CMK (cell line): ENCODE measurements at places on chromosomes 3 and 15.

- no peak for DNase-seq
These were observed 116.7 kb downstream of the RASA2 start for GRCh38 chr3:141603473-141604035.

DNA sequence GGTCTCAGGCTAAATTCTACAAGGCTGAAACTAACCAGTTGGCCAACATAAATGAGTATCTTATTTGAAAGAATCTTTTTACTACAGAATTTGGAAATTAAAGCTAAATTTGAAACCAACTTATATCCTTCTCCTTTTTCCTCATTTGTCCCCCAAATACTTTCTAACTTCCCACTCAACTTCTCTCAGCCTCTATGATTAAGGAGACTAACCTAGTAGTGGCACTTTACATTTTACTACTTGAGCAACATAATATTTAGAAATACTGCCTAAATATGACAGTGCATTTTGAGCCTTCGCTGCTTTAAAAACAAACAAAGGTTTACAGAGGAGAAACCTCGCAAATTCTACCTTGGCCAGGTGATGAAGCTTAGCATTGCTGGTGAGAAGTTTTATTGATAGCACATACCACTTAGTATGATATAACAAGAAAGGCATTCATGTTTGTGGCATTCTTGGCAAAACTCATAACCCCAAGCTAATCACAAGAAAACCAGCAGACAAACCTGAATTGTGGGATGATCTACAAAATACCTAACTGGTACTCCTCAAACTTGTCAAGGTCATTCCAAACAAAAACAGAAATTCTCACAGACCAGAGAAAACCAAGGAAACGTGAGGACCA lies 432.1 kb upstream of the CFAP20DC start:
- DNase-seq = no peak

- no peak for DNase-seq
These were observed 2.7 kb downstream of the PRKCD start for GRCh38 chr3:53163444-53164387.

DNA sequence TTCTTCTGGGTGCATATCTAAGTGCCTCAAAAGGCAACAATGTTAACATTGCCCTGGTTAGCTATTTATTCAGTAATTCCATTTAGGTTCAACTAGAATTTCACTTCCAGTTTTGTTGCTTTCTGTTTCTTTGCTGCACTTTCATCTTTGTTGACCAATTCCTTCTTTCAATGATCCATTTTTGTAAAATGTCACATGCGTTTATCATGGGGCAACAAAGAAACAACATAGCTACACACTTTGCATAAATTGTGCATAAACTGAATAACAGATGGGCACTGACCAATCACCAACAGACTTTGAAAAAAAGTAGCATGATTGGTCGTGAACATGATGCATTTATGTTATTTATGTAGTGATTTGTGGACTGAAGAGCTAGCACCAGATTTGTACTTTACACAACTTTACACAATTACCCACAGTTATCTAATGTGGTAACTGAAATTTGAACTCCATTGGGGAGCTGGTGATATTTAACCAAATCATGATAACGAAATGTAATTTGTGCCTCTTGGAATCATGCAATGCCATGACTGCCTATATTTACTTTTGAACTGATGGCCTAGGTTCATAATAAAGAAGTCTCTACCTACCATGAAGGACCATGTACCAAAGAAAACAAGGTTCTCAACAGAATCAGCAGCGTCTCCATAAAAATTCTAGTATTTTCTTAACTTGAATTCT lies 7.1 kb upstream of the CPOX start:
- no peak for DNase-seq

DNA sequence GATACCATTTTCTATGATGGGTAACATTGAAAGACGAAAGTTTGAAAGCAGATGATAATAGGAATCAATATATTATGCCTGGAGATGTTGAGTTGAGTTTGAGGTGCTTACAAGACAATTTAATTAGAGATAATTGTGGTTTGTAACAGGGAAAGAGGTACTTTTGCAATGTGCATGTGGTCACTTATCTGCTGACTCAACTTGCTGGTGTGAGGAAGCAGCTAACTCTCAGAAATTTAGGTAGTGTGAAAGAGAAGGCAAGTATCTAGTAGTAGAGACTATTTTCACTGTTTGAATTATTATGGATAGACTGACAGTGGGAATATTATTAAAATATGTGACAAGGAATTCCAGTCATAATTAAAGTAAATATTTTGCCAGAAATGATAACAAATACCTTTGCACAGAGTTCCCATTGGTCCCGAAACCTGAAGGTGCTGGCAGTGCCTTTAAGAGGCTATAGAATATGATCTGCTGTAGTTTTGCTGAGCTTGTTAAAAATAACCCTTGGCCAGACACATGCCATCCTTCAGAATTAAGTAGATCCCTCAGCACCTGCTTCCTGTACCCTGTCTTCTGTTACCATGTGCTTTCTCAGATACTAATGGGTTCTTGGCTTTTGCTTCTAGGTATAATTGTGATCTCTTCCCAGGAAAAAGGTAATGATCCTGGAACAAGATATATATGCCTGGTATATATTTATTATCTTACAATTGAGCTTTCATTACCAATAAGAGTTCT lies 315.9 kb downstream of the BCHE start:
- DNase-seq = no peak

GRCh38 chr3:103712320-103713008 lies 1277.6 kb downstream of the ZPLD1 start:
- DNase-seq = no peak

GRCh38 chr3:4218456-4219226 lies 84.5 kb upstream of the SETMAR start:
- DNase-seq = no peak

DNA sequence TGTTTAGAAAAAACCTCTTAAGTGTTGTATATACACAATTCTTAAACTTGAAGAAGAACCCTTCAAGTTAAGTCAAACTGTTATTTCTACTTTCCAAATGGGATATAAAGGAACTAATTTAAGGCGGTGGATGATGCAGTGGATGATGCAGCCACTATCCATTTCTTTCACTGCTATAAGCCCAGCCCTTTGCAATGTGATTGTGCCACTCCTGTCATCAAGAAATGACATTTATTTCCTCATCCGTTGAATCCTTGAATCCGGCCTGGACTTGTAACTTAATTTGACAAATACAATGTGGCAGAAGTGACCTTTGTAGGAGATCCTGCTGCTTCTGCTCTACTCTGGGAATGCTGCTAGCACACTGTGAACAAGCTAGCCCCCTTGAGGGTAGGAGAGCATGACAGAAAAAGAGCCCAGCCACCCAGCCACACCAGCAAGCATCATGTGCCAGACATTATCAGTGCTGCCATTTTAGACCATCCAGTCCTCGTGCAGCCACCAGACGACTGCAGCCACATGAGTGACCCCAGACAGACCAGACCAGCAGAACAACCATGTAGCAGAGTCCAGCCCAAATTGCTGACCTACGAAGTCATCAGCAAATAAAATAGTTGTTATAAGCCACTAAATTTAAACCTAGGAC lies 47.4 kb downstream of the UACA start:
- no peak for DNase-seq

DNA sequence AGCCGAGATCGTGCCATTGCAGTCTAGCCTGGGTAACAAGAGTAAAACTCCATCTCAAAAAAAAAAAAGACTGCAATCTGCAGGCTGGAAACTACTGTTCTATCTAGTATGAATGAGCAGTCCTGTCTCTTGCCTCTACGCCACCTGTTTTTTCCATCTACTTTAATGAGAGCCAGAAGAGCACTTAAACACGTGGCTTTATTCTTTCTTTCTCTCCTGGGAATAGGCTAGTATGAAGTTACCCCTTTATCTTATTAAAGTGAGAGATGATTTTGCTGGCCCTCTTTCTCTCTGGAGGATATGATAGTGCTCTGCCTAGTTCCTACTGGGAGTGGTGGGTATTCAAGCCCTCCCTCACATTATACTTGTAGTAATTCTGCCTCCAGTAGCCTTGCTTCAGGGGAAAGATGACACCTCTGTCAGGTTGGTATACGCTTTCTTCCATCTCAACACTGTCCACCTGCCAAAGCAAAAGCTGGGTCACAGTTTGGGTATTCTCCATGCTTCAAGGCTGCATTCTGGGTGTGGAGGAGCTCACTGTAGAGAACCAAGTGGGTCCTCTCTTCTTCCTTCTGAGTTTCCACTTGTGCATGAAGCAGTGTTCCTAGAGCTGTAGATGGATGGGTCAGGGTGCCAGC lies 17.8 kb downstream of the MAPKBP1 start:
- DNase-seq = no peak

- DNase-seq = no peak
These were observed 191.8 kb downstream of the CGGBP1 start for GRCh38 chr3:87867001-87867400.

DNA sequence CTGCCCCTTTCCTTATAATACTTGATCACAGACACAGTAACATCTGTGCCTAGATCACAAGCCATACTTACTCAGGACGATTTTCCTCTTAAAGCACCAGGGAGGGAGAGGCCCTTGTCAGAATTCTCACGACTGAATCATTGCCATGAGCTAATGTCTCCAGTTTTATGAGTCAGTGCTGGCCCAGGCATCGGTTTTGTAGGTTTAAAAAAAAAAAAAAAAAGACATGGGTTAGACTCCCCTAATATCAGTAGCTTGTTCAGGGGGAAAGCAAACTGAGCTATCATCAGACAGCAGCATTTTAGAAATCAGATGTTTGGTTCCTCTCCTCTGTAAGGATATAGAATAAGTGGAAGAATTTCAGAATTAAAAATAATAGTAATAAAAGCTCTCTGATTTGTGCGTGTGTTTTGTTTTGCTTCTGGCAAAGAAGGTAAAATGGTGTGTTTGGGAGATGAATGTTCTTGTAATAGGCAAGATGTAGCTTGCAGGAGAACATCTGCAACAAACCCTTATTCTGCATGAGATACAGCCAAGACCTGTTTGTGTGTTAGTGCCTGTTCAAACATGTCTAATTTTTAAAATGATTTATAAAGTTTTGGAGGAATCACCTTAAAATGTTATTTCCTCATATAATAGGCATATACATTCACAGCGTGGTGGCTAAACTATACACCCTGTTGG lies 193.6 kb downstream of the TP63 start:
- DNase-seq = no peak

DNA sequence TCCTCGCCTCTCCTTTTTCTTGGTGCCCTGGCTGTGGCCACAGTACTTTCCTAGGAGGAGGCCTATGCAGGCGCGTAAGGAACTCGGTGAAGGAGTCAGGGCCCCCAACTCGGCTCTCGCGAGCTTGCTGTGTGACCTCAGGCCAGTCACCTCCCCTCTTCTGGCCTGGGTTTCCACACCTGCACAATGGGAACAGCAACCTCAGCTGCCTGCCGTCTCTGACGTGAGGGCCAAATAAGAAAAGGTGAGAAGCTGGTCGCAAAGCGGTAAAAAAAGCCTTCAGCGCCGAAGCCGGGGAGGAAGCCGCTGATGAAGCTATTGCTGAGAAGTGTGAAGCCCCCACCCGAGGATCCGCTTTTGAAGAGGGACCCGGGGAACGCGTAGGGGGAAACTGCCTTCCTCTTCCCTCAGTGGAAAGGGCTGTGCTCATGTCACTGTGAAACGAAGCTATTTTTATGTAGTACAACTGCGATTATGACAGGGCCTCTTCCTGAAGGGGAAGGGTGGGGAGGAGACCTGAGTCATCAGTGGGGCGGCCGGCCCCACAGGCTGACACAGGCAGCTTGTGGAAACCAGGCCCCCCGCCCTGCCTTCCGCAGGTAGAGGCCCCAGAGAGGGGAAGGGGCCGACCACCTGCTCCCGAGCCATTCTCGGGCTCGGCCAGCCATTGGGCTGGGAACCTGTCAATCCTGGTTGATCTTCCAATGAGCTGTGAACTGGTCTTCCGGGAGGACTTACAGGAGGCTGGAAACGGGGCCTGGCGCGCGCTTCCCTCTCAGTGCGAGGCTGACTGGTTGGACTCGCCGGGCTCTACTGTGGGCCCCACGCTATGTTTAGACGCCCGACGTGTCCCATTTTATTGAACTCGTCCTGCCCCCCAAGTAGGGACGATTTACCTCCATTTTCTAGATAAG lies 18.0 kb upstream of the ANKDD1A start:
- DNase-seq = peak; percentile 99

DNA sequence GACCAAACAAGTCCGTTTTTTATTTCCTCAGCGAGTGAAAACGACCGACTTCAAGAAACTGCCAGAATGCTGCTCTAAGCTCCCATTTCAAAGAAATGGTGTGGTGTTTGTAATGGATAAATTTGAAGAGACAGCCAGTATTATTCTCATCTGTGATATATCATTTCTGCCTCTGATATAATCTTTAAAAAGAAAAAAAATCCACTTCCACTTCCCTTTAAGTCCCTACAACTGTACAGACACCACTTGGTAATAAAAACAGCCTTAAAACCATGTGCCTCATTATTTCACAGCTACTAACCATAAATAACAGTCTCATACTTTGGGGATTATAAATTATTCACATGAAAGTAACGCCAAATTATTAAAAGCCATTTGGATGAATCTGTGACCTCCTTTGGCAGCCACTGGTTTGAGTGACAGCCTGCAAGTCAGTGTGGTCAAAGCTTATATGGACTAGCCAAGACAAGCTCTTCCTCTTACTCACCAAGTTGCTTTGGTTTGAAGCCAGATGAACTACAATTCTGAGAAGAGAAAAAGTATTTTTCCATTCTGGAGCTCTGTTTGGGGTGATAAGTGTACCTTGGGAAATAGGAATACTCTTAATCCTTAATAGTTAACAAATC lies 168.0 kb downstream of the SHOX2 start:
- no peak for DNase-seq

DNA sequence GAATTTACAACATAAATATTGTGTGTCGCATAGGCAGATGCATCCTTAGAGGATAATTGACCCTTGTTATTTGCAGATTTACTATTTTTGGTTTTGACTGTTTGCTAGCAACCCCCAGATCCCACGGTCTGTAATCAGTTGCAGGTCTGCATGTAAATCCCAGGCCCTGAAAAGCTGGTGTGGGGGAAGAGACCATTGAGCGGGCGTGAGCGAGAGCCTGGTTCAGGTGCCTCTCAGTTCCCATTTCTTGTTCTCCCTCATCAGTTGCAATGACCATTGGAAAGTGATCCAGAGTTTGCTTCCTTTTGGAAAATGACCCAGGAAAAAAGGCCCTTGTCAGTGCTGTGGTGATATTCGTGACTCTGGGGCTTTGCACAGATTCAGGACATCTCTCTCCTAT lies 238.9 kb downstream of the UACA start:
- no peak for DNase-seq

DNA sequence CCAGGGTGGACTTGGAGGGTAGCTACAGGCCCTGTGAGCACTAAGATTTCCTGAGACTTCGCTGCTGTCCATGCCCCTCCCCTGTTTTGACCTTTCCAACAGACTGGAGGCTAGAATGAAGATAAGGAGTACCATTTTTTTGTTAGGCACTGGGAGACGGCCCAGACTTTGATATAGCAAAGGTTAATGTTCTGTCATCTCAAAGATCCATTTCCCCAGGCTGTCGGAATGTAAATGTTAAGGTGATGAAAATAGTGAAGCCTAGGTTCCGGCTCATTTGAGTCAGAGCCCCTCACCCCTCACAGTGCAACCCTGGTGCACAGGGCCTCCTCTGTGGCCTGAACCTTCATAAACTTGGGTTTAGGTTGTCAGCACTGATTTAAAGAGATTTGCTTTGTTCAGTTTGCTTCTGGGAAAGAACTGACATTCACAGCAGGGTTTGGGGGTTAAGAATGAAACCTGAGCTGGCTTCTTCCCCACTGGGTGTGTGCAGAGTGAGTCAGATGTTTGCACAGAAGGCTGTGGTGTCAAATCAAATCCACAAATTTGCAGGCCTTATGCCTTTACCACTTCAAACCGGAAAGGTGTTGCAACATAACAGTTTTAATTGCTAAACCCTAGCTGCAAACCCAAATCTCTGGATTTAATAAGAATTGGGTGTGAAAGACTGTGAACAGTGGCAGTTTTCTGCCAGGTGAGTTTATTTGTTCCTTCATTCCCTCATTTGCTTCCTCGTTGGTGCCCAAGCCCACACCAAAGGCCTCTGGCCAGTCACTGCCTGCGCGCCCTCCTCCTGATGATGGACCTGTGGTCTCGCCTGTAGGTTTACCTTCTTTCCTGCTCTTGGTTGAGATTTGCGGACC lies 20.6 kb upstream of the KCTD6 start:
- DNase-seq = no peak
